Activated naive CD4-positive, alpha-beta T cell treated with anti-CD3 and anti-CD28 coated beads for 36 hours (primary cell): ENCODE measurements at places on chromosomes 13 and 19. TPM values are rescaled to one million over a fixed set of nuclear protein-coding genes. Genes with fewer than 3 reads are reported as not detected.

GRCh38 chr13:42876270-42876714, 94.9 kb downstream of the FAM216B start:
- peak; percentile 6 for DNase-seq

Gene RFC3
- total RNA-seq: 51.6 TPM

DNA sequence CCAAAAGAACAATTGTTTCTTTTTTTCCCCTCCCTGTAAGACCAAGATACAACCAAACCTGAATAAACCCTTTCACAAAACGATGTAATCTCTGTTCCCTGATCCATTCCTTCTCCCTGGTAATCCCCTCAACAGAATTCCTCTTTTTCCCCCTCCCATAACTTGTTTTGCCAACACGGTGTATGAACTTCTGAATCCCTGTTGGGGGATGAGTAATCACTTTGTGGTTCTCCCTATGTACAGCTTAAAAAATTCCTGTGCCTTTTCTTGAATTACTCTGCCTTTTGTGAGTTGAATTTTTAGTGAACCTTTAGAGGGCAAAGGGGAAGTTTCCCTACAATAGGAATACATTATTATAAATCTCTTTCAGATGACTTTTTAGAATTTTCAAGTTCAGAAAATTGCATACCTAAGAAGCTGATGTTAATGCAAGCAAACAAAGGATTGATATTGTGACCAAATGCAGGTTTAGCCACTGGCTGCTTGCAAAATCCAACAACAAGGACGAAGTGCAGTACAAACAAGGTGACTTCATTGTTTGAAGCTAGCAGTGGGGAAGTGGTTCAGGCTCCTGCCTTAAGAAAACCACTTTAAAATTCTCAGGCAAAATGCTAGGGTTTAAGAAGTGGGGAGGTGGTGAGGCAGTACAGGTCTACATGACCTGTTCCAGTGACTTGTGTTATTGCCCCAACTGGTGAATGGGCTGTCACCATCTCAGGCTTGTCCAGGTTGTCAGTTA, 15.0 kb upstream of the EPSTI1 start:
- no peak for DNase-seq

GRCh38 chr19:28555317-28555716, 657.6 kb downstream of the UQCRFS1 start:
- DNase-seq: no peak

DNA sequence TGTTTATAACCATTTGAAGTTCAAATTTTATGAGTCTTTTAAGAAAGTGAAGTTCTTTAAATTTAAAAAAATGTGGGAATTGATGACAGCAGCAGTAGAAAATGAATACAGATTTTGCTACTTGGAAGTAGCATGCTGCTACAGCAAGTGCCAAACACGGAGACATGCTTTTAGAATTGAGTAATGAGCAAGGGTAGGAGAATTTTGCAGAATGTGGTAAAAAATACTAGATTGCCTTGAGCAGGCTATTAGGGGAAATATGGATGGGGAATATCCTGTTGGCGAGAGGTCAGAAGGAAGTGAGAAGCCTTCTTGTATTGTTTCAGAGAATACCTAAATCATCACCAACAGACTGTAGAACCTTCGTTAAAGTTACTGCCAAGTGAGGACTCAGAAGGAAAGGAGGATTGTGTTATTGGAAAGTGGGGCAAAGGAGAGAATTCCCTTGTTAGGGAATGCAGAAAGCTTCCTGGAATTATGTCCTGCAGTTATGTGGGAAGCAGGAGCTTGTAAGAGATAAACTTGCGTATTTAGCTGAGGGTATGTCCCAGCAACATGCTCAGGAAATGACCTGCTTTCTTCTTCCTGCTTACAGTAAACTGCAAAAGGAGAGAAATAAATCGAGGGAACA, 32.4 kb upstream of the OXGR1 start:
- no peak for DNase-seq

- no peak for DNase-seq
Measured at GRCh38 chr13:101262306-101262705, 154.0 kb downstream of the NALCN start.

- peak; percentile 45 for DNase-seq
Measured at GRCh38 chr19:39408392-39409207, 2.0 kb downstream of the ZFP36 start.

Gene LILRA1
- not detected for total RNA-seq

Gene LACC1
- 3.1 TPM for total RNA-seq

Gene ZNF135
- 0.54 TPM for total RNA-seq

GRCh38 chr13:43758834-43759233, 27.9 kb downstream of the ENOX1 start:
- no peak for DNase-seq

DNA sequence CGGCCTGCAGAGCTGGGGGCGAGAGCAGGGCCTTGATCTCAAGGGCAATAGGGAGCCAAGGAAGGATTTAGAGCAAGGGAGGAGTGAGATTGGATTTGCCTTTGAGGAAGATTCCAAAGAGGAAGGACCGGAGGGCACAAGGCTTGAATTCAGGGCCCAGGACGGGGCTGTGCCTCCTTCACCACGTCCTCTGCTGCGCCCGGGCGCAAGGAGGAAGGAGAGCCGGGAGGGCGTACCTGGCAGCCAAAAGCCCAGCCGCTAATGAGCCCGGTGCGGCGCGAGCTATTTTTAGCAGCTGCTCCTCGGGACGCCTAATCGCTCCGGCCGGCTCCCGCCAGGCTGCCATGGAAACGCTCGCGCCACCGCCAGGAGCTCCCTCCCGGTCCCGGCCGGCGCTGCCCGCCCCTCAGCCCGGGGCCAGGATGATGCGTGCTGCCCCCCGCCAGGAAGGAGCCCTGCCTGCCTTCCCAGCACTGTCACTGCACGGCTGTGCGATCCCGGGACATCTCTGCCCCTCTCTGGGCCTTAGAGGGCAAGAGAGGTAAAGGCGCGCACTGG, 31.3 kb downstream of the TINCR start:
- no peak for DNase-seq

DNA sequence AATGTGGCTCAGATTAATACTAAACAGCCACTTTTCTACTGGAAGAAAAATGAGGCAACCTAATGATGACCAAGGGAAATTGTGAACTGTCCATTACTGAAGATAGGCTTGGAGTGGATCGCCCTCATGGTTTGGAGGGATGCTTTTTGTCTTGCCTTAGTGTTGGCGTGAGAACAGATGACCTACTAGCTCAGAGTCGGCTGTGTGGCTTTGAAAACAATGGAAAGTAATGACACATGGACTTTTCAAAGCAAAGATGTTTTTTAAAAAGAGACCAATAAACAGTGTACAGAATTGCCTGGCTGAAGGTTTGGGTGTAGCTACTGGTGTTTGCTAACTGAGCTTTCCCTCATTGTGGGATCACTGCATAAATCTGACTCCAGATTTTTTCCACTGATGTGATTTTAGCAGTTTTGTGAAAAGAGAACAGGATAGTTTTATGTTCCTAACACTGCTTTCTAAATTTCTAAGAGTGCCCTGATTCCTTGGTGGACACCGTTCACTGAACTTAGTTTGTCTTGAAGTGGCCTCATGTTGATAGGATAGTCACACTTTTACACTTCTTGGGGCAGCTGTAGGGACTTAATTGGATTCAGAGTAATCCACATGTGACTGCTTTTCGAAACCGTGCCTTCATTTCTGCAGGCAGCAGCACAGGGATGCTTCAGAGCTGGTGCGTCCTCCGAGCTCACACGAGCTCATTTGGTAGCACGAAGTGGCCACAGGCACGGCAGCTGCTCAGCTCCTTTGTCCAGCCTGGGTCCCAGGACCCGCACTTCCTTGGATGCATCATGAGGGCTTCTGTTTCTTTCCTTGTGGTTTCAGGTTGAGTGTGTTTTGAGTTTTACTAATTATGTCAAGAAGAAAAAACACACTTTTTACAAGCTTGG, 4.3 kb downstream of the CEBPG start:
- no peak for DNase-seq

Gene AP2S1
- total RNA-seq: 112 TPM

Gene CRB3
- 1.2 TPM for total RNA-seq

DNA sequence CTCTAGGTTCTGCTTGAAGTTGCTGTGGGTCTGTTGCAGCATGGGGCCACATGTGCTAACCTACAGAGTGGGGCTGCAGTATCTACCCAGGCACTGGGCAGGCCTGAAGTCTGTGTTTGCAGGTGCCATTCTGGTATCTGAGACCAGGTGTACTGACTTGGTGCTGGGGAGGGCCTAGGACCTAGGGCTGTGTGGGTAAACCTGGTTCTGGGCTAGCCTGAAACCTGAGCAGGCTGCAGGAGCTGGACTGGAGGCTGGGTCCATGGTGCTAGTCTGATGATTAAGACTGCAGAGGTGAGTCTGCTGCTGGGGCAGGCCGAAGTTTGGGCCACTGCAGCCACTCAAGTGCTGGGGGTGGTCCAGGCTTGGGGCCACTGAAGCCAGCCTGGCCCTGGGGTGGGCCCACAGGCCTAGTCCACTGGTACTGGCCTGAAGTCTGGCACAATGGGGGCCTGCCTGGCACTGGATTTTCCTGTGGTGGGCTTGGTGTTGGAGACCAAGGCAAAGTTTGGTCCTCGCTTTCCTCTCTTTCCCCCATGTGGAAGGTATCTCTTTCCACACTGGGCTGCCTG, 310.6 kb downstream of the NDFIP2 start:
- DNase-seq: no peak

Gene SERP2
- 0.38 TPM for total RNA-seq

DNA sequence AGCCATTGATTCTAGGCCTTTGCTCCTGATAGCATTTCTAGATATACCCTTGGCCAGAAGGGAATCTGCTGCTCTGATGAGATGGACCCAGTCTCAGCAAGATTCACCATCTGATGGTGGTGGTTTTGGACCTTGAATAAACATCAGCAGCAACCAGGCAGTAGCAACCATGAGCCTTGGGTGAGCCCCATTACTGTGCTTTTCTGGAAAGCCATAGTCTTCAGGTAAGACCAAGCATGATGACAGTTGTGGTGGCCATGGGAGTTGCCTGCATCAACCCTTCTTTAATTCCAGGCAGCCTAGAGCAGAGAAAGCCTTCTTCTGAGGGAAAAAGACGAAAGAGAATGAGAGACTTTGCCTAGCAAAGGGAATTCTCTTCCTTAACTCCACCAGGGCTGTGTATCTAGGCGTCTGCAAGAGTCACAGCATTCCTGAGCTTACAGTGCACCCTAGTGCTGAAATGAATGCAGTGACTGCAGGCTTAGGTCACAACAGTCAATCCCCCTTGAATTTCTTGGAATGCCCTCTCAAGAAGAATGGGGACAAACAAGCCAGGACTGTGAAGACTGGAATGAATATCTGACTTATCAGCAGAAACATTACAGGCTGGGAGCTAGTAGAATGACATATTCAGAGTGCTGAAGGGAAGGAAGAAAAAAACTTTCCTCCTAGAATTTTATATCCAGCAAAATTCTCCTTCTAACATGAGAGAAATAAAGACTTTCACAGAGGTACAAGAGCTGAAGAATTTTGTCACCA, 942.4 kb upstream of the PCDH20 start:
- DNase-seq: no peak

DNA sequence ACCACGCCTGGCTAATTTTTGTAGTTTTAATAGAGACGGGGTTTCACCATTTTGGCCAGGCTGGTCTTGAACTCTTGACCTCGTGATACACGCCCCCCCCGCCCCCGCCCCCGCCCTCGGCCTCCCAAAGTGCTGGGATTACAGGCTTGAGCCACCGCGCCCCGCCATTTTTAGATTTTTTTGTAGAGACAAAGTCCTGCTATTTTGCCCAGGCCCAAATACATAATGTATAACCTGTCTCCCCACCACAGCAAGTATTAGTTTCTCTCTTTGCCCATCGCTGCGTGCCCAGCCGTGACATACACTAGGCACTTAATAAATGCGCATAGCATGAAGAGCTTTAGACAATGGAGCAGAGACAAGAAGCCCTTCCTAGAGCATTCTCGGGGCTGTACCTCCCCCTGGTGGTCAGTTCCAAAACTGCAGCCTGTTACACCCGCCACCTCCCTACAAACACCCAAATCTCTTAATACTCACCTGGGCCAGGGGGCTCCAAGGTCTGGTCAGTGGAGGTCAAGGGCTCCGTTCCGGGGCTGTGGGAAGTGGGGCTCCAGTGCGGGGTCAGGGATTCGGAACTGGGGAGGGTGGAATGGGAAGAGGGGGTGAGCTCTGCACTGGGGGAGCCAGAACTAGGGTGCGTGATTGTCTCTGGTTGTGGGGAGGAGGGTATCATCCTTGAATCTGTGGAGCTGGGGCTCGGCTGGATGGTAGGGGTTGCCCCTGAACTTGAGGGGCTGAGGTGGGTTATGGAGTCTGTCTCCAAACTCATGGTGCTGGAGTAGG, 22.5 kb downstream of the IQCN start:
- DNase-seq: peak; percentile 90

DNA sequence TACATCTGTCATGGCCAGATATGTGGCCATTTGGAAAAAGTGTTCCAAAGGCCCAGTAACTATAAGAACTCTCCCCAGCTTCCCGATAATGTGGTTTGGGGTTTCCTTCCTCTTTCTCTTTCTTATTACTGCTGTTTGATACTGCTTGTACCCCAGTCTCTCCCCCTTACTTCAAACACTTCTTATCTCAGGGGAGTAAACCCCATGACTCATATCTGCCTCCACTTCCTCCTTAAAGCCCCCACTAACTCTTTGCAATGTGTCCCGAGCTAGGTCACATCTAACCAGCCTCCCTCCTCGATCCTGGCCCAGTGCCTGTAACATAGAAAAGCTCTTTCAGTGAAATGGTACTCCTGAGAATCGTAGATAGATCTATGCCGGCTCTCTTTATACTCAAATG, 82.4 kb upstream of the STARD13 start:
- no peak for DNase-seq

Gene PDCD2L
- total RNA-seq: 24.8 TPM

Gene IZUMO4
- total RNA-seq: 14.2 TPM

- DNase-seq: no peak
Measured at GRCh38 chr13:70430256-70430655, 322.0 kb upstream of the KLHL1 start.

- DNase-seq: peak; percentile 60
Measured at GRCh38 chr13:97359181-97360057, 74.5 kb upstream of the RAP2A start.

DNA sequence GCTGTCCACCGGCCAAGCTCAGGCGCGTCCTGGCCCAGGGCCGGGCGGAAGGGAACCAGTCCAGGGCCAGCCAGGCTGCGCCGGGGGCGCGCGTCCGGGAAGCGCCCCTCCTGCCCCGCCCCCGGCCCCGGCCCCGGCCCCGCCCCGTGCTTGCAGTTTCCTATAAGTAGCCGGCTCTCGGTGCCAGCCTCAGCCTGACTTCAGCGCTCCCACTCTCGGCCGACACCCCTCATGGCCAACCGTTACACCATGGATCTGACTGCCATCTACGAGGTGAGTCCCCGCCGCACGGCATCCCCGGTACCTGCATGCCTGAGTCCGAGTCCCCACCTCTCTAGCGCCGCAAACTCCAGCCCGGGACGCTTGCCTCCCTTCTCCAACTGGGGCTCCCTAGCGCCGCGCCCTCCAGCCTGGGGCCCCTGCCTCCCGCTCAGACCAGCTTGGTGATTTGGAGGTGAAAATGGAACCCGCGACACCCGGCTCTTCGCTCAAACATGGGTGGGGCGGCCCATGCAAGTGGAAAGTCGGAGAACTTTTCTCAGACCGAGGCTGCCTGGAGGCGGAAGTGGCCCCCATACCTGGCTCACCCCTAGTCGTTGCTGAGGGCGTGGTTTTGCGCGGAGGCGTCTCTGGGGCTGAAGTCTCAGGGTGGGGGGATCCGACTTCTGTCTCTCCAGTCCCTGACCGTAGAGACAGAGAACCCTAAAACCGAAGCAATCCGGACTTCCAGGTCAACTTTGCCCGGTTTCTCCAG, at the start of gene ZFP36:
ZFP36 (plus strand) TSS at position 192 of the 754 bp plus-strand sequence; CDS start at position 250, 58 bp downstream.
- DNase-seq: peak; percentile 87

- no peak for DNase-seq
Measured at GRCh38 chr13:87661471-87661870, 9.7 kb upstream of the SLITRK5 start.

Gene SIAH3
- 0.07 TPM for total RNA-seq

Gene SNRNP70
- total RNA-seq: 166 TPM

- no peak for DNase-seq
Measured at GRCh38 chr13:23918208-23918607, 20.9 kb upstream of the C1QTNF9B start.
